ENCODE measurements at places on chromosomes 4 and X.
A peak's percentile ranks its signal among the peaks of the same experiment; 100 is the strongest.

GRCh38 chr4:74632634-74633033 lies 161.7 kb downstream of the BTC start:
- no peak for DNase-seq

DNA sequence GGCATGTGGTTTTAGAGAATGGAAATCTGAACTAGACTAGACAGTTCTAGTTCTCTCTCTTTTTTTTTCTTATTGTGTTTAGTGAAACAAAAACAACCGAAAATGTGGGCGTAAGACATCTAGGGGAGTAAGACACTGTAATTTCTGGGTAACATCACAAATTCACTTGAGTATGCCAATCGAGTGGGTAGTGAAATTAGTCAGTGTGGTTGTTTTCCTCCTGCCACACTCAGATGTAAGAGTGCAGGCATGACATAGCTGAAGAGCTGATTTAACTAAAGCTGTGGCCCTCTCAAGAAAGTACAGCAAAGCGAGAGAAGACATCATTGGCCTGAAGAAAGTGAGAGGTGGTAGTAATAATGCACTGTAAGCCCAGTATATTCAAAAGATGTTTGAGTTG lies 1585.3 kb upstream of the AGA start:
- DNase-seq: no peak

GRCh38 chrX:149476513-149476912 lies 28.6 kb downstream of the IDS start:
- DNase-seq: no peak

DNA sequence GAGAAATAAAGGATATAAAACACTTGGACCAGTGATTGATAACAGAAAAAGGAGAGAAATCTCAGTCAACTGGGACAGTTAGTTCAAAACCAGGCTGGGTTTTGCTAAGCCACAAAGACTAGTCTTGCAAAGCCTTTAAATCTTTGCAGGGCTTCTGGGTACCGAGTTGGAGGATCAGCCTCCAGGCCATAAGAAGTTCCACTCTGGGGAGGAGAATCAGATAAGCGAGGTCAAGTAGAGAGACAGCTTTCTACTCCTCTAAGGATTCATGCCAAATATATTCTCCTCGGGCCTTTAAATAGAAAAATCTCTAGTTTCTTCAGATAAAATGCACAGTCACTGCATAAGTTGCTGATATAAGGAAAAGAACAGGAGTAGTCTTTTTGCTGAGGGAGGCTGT lies 92.7 kb downstream of the MFAP3L start:
- DNase-seq: peak; percentile 84

DNA sequence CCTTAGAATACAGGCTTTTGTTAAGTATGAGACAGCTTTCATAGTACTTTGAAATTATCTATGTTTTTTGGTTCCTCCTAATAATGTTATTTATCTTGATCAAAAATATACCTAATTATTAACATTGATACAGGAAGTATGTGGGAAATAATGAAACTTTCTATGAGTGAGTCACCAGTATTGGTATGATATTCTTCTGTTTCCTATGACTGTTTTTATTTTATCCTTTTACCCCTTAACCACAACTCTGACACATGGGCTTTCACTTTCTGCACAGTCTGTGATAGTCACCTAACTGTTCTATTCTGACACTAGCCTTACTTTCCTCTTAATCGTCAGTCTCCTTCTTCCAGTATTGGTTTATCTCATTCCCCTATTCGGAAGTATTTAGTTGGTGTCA lies 4.7 kb downstream of the THAP9 start:
- DNase-seq: no peak

GRCh38 chr4:7703688-7704087 lies 236.0 kb downstream of the AFAP1 start:
- no peak for DNase-seq

DNA sequence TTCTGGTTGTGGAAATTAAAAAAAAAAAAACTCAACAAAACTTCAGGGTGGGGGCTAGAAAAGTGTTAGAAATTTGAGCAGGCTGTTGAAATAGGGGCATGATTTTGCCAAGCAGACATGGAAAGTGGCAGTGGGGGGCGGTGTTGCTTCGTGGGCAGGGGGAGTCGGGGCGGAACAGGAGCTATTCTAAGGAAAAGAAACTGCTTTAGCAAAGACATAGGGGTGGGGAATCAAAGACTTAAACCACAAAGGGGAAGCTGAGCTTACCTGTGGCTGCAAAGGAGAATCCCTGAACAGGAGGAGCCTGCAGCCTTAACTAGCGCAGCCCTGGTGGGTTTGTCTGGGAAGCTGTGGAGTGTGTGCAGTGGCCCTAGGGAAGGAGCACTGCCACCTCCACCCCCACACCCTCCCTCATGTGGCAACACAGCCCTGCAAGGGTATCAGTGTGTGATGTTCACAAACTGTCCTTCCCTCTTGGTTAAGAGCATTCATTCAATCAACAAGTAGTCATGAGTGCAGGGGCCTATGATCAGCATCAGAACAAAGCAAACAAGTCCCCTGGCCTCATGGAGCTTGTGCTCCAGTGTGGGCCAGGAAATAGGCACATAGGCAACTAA lies 20.5 kb downstream of the SEL1L3 start:
- DNase-seq: no peak

DNA sequence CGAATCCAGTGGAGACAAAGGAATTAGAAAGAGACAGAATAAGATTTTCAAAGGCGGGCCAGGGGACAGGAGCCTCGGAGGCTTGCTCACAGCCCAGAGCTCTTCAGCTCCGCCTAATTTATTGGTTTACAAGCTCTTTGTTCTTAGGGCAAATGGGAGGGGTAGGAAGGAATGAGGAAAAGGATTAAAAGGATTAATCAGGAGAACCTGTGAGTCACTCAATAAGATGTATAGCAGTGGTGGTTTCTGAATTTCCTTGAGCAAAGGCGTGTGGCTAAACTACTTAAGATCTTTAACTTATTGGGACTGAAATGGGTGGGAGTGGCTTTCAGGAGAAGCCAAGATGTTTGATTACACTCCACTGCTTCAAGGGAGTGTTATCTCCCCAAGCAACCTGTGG lies 456.0 kb upstream of the SPANXN1 start:
- DNase-seq: no peak

GRCh38 chrX:84205276-84205675 lies 17.3 kb upstream of the RPS6KA6 start:
- no peak for DNase-seq

DNA sequence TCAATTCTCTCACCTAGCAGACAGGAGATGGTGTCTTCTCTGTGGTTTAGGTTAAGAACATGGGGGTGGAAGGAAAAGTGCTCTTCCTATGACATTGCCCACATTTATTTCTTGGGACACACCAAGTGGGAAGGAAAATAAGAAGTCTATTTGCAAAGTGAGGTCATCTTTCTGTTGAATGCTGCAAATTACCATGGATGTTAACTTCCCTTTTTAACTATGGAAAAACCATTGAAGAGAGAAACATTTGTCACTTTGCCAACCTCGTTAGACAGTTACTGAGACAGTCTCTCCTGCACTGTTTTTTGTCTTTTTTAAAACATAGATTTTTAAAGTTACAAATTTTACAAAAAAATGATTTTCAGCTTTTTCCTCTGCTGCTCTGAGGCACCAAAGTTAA lies 72.8 kb upstream of the BEND4 start:
- DNase-seq: no peak

GRCh38 chrX:137567682-137568232 lies 1.8 kb downstream of the ZIC3 start:
- DNase-seq: no peak
